AG04450 (cell line): ENCODE measurements at places on chromosomes 12 and 14.

GRCh38 chr14:22556990-22557623 lies 31.9 kb downstream of the DAD1 start:
- DNase-seq: peak; percentile 33

GRCh38 chr14:55614304-55614703 lies 34.3 kb downstream of the KTN1 start:
- DNase-seq: no peak

DNA sequence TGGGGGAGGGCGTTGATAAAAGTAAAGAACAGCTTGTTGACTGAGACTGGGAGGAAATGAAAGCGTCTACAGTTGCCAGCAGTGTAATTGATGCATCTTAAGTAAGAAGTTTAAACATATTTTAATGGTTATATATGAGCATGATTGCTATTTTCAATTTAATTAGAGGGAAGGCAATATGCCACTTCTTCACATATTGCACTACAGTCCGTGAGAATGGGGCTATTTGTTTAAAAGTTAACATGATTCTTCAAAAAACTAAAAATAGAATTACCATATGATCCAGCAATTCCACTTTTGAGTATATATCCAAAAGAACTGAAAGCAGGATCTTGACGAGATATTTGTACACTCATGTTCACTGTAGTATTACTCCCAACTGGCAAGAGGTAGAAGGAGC lies 38.3 kb upstream of the PPP2R5E start:
- no peak for DNase-seq

GRCh38 chr12:53938326-53939140 lies at the start of gene HOXC13:
TSS of gene HOXC13 (plus strand) at chr12:53938831. CDS start at chr12:53938907, 76 bp downstream.
- no peak for DNase-seq

DNA sequence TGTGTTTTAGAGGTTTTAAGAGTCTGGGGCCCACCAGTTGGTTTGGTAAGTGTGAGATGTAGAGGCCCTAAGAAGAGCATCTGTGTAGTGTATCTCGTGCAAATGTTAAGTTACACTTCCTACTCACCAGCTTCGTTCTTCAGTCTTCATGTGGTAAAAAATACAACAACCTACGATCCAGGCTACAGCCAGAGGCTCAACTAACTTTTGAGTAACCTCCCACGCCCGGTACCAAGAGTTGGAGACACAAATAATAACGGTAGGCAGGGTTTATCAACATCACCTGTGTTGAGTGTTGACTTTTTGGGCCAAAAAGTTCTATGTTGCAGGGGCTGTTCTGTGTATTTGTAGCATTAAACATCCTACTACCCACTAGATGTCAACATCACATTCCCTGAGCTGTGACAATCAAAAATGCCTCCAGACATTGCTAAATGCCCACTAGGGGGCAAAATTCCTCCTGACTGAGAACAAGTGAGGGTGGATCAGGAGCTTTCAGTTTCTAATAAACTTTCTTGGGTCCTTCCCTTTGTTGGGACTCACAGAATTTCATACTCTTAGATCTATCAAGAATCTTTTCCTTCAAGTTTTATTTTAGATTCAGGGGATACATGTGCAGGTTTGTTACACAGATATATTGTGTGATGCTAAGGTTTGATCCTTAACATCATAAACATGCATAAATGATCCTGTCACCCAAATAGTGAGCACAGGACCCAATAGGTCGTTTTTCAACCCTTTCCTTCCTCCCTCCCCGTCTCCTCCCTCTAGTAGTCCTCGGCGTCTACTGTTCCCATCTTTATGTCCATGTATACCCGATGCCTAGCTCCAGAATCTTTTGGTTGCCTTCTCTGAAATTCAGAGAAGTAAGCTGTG lies 94.7 kb downstream of the SLC2A13 start:
- DNase-seq: peak; percentile 36

DNA sequence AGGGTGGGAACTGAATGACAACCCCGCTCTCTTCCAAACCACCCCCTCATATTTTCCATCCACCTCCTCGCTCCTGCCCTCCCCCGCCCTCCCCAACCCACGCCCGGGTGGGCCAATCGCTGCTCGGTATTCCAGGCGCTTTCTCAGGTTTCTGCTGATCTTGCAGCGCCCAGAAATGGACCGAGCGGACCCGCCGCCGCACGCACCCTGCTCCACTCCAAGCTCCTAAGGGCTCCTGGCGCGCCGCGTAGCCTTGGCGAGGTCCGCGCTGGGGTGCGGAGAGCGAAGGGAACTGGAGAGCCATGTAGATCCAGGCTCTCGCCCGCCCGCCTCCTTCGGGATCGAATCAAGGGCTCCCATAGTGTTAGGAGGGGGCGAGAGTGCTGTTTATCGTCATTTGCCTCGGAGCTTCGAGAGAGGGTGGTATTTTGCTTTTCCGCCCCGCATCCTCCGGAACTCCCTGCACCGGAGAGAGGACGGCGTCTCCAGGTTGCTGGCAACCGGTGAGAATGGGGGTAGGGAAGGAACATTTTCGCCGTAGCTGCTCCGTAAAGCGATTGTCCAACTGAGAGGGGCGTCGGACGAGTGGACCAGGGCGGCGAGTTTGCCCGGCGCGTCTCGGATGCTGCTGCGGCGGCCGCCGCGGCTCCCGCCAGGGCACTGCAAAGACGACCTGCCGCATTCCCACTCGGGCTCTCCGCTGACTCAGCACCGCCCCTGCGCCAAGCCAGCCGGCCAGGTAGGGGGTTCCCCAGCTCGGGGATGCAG lies at the start of gene KCNA1:
TSS of gene KCNA1 (plus strand) at position 172 of the 768 bp plus-strand sequence. CDS start 1,474 bp downstream, outside the sequence.
- DNase-seq: no peak

DNA sequence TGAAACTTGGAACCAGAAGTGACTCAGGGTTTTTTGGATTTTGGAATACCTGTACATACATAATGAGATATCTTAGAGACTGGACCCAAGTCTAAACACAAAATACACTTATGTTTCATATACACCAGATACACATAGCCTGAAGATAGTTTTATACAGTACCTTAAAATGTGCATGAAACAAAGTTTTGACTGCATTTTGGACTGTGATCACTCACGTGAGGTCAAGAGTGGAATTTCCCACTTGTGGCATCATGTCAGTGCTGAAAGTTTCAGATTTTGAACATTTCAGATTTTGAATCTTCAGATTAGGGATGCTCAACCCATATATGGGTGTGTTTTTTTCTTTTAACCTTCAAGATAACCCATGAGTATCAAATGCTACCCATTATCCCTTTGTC lies 6.6 kb downstream of the SBNO1 start:
- no peak for DNase-seq

DNA sequence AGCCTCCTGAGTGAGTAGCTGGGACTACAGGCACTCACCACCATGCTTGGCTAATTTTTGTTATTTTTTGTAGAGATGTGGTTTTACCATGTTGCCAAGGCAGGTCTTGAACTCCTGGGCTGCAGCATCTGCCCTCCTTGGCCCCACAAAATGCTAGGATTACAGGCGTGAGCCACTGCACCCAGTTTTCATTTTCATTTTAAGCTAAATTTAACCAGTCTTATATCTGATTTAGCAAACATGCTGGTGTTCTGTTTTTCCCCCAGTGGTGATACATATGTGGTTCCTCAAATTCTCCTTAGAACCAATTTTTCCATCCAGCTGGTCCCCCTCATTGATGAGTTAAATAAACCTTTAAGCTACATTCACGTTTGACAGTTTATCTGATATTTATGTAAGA lies 43.8 kb upstream of the BICD1 start:
- DNase-seq: no peak

GRCh38 chr12:102959391-102959790 lies 1.9 kb downstream of the ASCL1 start:
- DNase-seq: no peak

DNA sequence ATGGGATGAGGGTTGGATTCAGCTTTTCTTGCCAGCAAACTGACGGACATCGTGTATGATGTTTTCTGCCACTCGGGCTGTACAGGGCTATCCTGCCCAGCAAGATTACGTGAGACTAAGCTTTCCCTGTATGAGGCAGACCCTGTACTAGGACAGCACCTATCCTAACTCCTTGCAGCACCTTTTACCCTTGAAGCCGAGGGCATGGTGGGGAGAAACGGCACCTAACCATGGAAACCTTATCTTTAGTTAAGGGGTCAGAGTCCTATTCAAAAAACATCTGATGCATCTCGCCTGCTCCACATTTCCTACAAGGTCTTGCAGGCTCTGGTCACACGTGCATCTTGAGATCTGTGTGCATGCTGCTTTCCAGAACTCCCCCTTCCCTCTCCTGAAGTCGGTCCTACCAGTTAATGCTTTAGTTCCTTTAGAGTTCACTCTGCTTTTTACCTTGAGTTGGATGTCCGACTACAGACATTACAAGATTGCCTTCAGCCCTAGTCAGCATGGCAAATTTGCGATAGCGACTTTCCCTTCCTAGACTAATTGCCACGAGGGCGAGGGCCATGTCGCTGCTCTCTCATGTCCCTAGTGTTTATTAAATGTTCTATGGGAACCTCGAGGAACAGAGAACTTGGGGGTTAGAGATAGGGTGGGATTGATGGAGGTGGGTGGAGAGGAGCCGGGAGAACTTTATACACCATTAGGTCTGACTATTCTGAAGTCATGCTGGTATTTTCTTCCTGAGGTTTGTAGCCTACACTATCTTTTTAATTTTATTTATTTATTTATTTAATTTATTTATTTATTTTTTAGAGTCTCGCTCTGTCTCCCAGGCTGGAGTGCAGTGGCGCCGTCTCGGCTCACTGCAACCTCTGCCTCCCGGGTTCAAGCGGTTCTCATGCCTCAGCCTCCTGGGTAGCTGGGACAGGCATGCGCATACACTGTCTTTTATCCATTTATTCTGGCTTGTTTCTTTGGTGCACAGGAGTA lies 6.6 kb downstream of the RAN start:
- no peak for DNase-seq

- DNase-seq: no peak
Observed at GRCh38 chr14:62076825-62077605, 314.8 kb downstream of the SNAPC1 start.

GRCh38 chr12:42853370-42854140 lies 264.0 kb upstream of the PRICKLE1 start:
- DNase-seq: no peak

DNA sequence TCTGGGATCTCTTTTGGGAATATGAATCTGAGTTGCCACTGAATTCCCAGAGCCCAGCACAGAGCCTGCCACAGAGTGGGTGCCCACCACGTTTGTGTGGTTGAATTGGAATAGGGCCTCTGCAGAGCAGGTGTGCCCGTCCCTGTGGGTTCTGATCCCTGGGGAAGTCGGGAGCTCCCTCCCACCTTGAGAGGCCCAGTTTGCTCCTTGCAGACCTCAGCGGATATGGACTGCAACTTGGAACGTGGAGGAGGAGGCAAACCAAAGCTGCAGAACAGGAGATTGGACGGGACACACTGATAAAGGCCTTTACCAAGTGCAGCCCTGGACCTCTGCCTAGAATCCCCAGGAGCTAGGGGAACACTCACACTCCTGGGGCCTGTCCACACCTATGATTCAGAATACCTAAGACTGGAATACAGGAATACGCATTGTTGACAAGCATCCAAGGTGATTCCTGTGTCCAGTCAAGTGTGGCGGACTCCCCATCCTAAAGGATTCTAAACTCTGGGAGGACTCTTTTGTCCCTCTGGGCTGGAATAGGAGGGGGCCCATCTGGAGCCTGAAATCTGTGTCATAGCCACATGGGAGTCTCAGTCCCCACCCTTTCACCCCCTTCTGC lies 2.4 kb downstream of the KRT76 start:
- DNase-seq: no peak

DNA sequence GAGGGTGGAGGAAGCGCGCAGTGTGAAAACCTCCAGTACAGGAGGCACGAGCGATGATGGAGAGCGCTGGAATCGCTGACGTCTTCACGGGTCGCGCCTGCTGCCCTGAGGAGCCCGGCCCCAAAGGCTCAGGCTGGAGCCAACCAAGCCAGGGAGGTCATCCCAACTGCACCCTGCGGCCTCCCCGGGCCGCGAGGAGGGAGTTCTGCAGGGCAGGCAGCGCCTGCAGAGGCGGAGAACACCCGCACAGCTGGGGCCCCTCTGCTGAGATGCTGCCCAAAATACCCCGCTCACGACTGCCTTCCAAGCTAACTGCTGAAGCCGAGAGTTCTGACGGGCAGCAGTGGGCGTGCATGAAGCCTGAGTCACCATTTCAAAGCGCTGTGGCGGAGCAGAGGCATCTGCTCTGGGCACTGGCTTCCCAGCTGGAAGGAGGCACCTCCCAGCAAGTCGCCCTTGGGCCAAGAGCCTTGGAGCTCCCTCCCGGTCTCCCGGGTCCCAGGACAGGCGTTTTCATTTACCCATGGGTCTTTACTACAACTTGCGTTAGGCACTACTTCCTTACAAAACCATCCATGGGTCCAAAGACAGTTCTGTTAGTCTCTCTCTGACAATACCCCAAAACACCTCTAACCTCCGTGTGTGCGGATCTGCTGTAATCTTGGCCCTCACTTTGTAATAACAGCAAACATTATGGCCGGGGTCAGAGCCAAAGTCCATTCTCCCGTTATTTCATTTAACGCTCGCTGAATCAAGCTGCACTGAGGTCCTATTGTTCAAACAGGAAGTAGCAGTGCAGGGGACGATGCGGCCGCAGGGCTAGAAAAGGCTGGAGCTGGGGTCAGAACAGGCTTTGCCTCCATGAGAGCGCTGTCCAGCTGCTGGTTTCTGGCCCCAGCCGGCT lies 60.1 kb upstream of the RIMBP2 start:
- DNase-seq: peak; percentile 72

GRCh38 chr12:32671930-32672780 lies 6.9 kb upstream of the DNM1L start:
- DNase-seq: peak; percentile 67

GRCh38 chr12:115325858-115326257 lies 641.9 kb upstream of the TBX3 start:
- DNase-seq: no peak

GRCh38 chr14:94046696-94047250 lies 20.6 kb downstream of the OTUB2 start:
- DNase-seq: no peak

- no peak for DNase-seq
Observed at GRCh38 chr12:90323217-90323616, 614.6 kb upstream of the ATP2B1 start.

- no peak for DNase-seq
Observed at GRCh38 chr14:67727361-67727760, 25.7 kb downstream of the RDH12 start.

GRCh38 chr14:75277815-75278421 lies 710 bp upstream of the FOS start:
- no peak for DNase-seq

DNA sequence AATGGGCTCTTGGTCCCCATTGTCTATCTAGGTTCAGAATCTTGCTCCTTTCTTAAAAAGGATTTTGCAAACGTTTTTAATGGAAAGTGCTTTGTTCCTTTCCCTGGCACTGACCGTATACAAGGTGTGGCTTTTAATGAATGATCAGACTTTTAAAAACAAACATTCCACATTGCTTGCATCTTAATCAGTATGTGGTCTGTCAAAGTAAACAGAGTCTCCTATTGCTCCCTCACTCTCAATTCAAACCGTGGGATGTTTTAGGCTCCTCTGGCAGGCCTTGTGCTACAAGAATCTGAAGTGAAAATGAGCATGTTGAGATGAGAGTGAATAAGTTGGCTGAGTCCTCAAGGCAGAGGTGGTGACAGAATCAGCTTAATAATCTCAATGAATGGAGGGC lies 107.0 kb downstream of the VRK1 start:
- no peak for DNase-seq
